ENCODE measurements at places on chromosomes 4 and X. TPM values are rescaled to one million over a fixed set of nuclear protein-coding genes. Genes with fewer than 3 reads are reported as not detected.

Gene MAGEB2
- not detected for total RNA-seq

Gene ARHGAP36
- not detected for total RNA-seq

Gene POF1B
- total RNA-seq, result 4.6 TPM

Gene TLR10
- not detected for total RNA-seq

Gene NOX1
- not detected for total RNA-seq

Gene PSAPL1
- total RNA-seq, result under 0.01 TPM

Gene CLOCK
- total RNA-seq, result 19.2 TPM

Gene GAGE12J
- total RNA-seq, result not detected

Gene SPANXA2
- total RNA-seq, result not detected

Gene MTMR8
- total RNA-seq, result 0.21 TPM

Gene OPN1MW
- not detected for total RNA-seq

Gene ARHGEF6
- total RNA-seq, result 0.72 TPM

Gene MAGEA2B
- not detected for total RNA-seq

Gene BMPR1B
- total RNA-seq, result 15.3 TPM

Gene SOX3
- total RNA-seq, result not detected

Gene BST1
- total RNA-seq, result not detected

All from tracheal epithelial cell (primary cell).